ENCODE measurements at places on chromosomes 1 and 21. TPM values are rescaled to one million over a fixed set of nuclear protein-coding genes. Genes with fewer than 3 reads are reported as not detected.

The RNASEL gene
- total RNA-seq: 4.2 TPM

The RCSD1 gene
- total RNA-seq: not detected

The VANGL2 gene
- total RNA-seq: 17.7 TPM

The CELA3B gene
- total RNA-seq: not detected

DNA sequence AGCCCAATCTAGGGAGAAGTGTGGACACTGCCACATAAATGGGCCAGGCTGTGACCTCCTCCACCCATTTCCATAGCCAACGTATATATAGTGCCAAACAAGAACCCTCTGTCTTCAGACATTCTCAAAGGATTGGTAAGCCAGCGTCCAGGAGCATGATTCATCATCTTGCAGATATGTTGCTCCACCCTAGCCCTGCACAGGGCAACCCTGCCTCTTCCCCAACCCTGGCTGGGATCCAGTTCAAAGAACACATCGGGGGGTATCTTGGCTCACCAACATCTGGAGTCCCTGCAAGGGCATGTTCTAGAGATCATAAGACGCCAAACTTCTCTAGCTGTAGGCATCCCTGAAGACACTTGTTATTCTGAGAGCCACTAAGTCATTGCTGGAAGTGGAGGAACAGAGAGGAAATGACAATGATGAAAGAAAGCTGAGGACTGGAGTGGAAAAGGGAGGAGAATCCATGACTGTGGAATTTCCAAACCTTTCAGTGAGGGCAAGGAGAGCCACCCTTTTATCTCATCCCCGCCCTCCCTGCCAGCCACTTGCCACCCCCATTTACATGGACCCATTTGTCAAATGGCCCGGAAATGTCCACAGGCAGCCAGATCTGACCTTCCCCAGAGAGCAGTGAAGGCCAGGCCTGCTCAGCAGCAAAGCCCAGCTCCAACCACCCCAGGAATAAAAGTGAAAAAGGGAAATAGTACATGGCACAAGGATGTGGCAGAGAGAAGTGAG, 144.1 kb upstream of the CTTNBP2NL start:
- H3K4me3 ChIP-seq: no peak overlapping the region
- no peaks in the 10 kb centered on the region for H3K36me3 ChIP-seq
- no peak overlapping the region for H3K27ac ChIP-seq
- peaks cover 4% of the 10 kb centered on the region for H3K27me3 ChIP-seq

- no peaks in the 10 kb centered on the region for H3K36me3 ChIP-seq
- DNase-seq: no peak
- H3K27me3 ChIP-seq: no peaks in the 10 kb centered on the region
- peaks cover 12% of the 10 kb centered on the region for H3K4me1 ChIP-seq
- no peak overlapping the region for H3K27ac ChIP-seq
- no peak overlapping the region for H3K4me3 ChIP-seq
Observed at GRCh38 chr1:201450721-201451291, 18.2 kb downstream of the PHLDA3 start.

GRCh38 chr21:44994695-44995342, 55.0 kb downstream of the SLX9 start:
- H3K36me3 ChIP-seq: no peaks in the 10 kb centered on the region
- DNase-seq: no peak
- H3K4me1 ChIP-seq: peaks cover 8% of the 10 kb centered on the region
- H3K27ac ChIP-seq: no peak overlapping the region

- no peaks in the 10 kb centered on the region for H3K4me1 ChIP-seq
- H3K36me3 ChIP-seq: no peaks in the 10 kb centered on the region
- no peaks in the 10 kb centered on the region for H3K27me3 ChIP-seq
- H3K27ac ChIP-seq: no peak overlapping the region
- H3K4me3 ChIP-seq: no peak overlapping the region
Observed at GRCh38 chr1:166600574-166600973, 238.7 kb upstream of the POGK start.

- H3K36me3 ChIP-seq: no peaks in the 10 kb centered on the region
- no peaks in the 10 kb centered on the region for H3K27me3 ChIP-seq
- DNase-seq: no peak
- peak overlapping the region; percentile 84 for H3K4me3 ChIP-seq
- peak overlapping the region; percentile 67 for H3K27ac ChIP-seq
Observed at GRCh38 chr1:83998205-83998497, 781 bp downstream of the TTLL7 start.

- no peak overlapping the region for H3K27ac ChIP-seq
- DNase-seq: no peak
- H3K36me3 ChIP-seq: peaks cover 29% of the 10 kb centered on the region
- H3K4me3 ChIP-seq: no peak overlapping the region
- H3K4me1 ChIP-seq: peaks cover 12% of the 10 kb centered on the region
Observed at GRCh38 chr1:145845144-145845513, 301 bp upstream of the NUDT17 start.

DNA sequence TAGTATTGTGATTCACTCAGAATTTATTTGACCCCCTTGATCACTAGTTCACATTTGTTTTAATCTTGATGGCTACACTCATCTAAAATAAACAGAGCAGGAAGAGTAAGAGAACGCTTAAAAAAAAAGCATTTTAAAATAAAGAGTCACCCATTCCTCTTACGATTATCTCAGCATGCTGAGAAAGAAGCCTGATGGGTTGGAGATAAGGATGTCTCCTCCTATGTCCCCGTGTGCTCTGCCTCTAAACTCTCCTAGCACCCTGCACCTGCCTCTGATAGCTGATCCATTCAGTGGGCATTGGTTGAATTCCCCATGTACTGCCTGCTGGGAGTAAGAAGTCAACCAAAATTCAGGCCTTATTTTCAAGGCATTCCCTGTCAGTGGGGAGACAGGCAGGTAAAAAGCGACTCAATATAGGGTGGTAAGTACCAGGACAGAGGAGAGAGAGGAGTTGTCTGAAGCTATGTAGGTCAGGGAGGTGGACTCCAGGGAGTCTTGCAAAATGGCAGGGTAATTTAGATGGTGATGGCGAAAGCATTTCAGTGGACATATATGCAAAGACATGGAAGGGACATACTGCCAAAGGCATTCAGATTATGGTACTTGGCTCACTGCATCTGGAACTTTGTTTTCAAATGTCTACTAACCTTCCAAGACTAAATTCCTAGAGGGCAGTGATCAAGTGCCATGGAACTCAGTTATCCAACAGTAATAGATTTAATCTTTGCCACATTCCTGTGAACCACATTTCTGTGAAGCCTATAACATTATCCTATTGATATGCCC, 18.4 kb downstream of the ELAVL4 start:
- no peak overlapping the region for H3K4me3 ChIP-seq
- DNase-seq: no peak
- no peaks in the 10 kb centered on the region for H3K27me3 ChIP-seq
- H3K4me1 ChIP-seq: no peaks in the 10 kb centered on the region

DNA sequence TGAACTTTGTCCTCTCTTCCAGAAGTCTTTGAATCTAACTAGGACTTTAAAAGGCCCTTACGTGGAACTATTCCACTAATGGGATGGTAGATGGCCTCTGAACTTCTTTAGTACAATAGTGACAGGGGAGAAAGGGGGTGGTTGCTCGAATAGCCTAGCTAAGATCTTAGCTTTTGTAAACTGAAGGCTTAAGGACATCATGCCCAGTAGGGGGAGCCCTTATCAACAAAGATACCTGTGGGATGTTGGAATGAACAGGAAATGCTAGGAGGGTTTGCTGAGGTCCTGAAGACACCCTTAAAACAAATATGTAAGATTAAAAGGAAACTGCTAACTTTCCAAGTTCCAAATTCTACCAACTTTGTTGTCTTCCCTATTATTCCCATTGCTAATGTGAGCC, 33.2 kb downstream of the NHLH2 start:
- no peak for DNase-seq
- no peaks in the 10 kb centered on the region for H3K4me1 ChIP-seq
- H3K27ac ChIP-seq: no peak overlapping the region
- peaks cover 57% of the 10 kb centered on the region for H3K27me3 ChIP-seq

- no peak overlapping the region for H3K27ac ChIP-seq
- no peaks in the 10 kb centered on the region for H3K36me3 ChIP-seq
- DNase-seq: no peak
- H3K4me1 ChIP-seq: peaks cover 12% of the 10 kb centered on the region
- no peaks in the 10 kb centered on the region for H3K27me3 ChIP-seq
- no peak overlapping the region for H3K4me3 ChIP-seq
Observed at GRCh38 chr1:204041232-204041767, 31.6 kb upstream of the SOX13 start.

DNA sequence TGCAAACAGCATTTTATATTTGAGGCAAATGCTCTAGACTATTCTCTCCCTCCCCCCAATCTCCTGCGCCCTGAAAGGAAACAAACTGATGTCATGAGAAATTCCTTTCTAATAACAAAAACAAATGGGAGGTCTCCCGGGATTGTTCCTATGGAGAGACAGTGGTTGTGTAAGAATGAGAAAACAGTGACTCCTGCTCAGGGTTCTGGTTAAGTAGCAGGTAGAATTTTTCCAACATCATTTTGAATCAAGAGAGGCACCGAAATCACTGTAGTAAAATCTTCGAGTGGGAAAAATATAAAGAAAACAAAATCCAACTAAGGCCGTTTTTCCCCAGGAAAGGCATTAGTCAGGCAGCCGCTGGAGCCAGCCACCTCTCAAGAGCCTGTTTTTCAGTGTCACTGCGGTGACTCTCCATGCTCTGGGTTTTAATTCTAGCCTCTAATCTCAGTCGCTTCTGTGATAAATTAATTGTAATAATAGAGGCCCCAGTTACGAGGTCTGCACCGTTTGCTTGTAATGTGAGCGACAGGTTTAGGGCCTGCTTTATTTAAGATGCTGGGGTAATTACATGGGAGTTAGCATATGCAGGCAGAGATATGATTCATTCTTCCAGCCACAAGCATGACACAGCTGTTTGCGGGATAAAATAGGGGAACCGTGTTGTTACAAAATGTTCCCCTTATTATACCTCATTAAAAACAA, 80.3 kb downstream of the RNF220 start:
- H3K36me3 ChIP-seq: no peaks in the 10 kb centered on the region
- H3K4me1 ChIP-seq: peaks cover 24% of the 10 kb centered on the region
- H3K4me3 ChIP-seq: no peak overlapping the region
- no peak for DNase-seq
- peaks cover 17% of the 10 kb centered on the region for H3K27me3 ChIP-seq

- H3K27ac ChIP-seq: no peak overlapping the region
- H3K36me3 ChIP-seq: no peaks in the 10 kb centered on the region
- no peaks in the 10 kb centered on the region for H3K4me1 ChIP-seq
- H3K27me3 ChIP-seq: no peaks in the 10 kb centered on the region
- DNase-seq: no peak
Observed at GRCh38 chr1:3015269-3015635, 6.0 kb upstream of the ACTRT2 start.

DNA sequence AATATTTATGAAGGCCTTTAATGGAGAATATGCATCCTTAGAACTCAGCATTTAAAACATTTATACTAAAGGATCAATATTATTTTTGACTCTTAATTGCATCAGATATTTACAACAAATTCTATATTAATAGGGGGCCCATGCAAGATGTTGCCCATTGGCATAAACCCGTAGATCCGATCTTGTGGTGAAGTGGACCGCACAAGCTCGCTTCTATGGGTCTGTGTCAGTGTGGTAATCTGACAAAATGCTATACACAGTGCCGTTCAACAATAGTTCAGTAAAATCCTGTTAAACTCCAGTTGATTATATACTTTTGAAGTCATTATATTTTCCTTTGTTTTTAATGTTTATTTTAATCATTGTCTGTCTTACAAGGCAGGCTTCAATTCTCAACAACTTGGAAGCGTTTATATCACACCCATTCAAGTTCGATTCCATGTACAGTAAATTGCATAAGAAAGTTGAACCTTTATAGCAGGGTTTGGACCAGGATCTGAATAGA, 809.2 kb downstream of the USP25 start:
- H3K27me3 ChIP-seq: no peaks in the 10 kb centered on the region
- H3K4me3 ChIP-seq: no peak overlapping the region
- no peak for DNase-seq
- H3K27ac ChIP-seq: no peak overlapping the region
- H3K36me3 ChIP-seq: peaks cover 11% of the 10 kb centered on the region
- peaks cover 18% of the 10 kb centered on the region for H3K4me1 ChIP-seq

DNA sequence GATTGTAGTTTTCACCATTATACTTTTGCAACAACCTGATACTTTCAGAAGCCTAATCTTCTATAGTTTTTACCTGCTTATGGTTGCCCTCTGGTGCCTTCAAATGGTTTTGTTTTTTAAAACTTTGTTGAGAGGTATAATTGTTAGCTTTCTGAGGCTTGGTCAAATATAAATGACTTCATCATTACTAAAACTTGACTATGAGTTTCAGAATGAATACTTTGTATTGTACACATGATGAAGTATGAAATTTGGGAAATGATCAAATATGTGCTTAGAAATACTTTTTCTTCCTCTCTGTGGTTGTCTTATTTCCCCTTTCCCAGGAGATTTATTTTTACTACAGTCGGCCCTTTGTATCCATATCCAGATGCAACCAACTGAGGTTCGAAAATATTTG, 151.8 kb upstream of the B3GALT2 start:
- H3K27me3 ChIP-seq: no peaks in the 10 kb centered on the region
- H3K4me3 ChIP-seq: no peak overlapping the region
- peaks cover 56% of the 10 kb centered on the region for H3K4me1 ChIP-seq
- no peak for DNase-seq

DNA sequence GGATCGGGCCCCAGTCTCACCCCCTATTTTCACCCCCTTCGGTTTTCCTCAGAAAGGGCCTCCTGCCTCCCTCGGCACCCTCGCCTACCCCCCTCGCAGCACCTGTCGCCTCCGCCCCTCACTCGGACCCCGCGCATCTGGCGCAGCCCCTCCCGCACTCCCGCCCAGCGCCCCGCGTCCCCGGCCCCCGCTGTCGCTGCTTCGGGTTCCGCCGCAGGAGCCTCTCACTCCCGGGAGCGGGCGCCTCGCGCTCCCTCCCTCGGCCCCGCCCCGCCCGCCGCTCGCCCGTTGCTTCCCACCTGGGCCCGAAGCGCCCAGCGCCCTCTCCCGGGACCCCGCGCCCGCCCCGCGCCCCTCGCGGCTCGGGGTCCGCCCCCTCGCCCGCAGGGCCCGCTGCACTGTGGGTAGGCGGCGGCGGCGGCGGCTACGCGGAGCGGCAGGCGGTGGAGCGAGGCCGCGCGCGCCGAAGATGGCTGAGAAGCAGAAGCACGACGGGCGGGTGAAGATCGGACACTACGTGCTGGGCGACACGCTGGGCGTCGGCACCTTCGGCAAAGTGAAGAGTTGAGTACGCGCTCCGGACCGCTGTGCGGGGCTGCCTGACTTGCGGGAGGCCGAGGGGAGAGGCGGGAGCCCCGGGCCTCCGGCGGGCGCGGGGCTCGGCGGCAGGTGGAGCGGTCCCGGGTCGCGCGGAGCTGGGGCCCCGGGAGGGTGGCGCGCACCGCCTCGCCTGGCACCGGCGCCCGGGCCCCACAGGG, at the start of gene PRKAA2:
Gene PRKAA2 (plus strand): TSS at position 396 of the 758 bp plus-strand sequence. CDS start 74 bp downstream, at position 470.
- DNase-seq: peak; percentile 86
- no peaks in the 10 kb centered on the region for H3K27me3 ChIP-seq
- H3K36me3 ChIP-seq: peaks cover 2% of the 10 kb centered on the region
- peak within 1 kb of the TSS; percentile 88 for H3K4me3 ChIP-seq
- peak within 1 kb of the TSS; percentile 71 for H3K27ac ChIP-seq
- H3K4me1 ChIP-seq: peaks cover 18% of the 10 kb centered on the region

All from osteocyte (in vitro differentiated cells).